ENCODE measurements at places on chromosomes 7 and 10. TPM values are rescaled to one million over a fixed set of nuclear protein-coding genes. Genes with fewer than 3 reads are reported as not detected.

The FOXI2 gene
- not detected for total RNA-seq

- no peaks in the 10 kb centered on the region for H3K27me3 ChIP-seq
- no peaks in the 10 kb centered on the region for H3K4me1 ChIP-seq
- H3K36me3 ChIP-seq, result no peaks in the 10 kb centered on the region
- no peak overlapping the region for H3K27ac ChIP-seq
- peak; percentile 69 for DNase-seq
- no peak overlapping the region for H3K4me3 ChIP-seq
Measured at GRCh38 chr7:76262683-76263402, 39.6 kb upstream of the HSPB1 start.

DNA sequence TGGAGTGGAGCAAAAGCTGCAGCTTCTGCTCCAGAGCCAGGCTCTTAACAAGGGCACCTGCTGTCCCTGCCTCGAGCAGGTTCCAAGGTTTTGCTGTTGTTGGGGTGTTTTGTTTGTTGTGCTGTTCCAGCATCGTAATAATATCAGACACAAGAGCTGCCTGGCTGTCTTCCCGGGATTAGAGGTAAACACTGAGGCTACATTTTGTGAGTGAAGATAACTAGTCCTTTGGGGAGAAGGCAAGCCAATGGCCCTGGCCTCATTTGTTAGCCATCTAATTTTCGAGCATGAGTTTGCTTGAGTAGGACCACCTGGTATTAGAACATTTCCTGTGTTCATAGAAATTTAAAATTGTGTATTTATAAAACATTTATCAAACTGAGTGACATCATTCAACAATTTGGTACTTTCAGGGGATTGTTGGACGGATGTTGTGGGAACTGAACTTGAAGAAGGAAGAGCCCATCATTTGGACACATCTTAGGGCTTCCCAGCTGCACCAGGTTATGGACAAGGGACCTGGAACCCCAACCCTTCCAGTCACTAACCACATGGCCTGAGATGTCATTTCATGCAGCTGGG lies 555.0 kb downstream of the TNS3 start:
- H3K27ac ChIP-seq, result no peak overlapping the region
- no peak for DNase-seq
- no peaks in the 10 kb centered on the region for H3K27me3 ChIP-seq
- no peaks in the 10 kb centered on the region for H3K4me1 ChIP-seq

DNA sequence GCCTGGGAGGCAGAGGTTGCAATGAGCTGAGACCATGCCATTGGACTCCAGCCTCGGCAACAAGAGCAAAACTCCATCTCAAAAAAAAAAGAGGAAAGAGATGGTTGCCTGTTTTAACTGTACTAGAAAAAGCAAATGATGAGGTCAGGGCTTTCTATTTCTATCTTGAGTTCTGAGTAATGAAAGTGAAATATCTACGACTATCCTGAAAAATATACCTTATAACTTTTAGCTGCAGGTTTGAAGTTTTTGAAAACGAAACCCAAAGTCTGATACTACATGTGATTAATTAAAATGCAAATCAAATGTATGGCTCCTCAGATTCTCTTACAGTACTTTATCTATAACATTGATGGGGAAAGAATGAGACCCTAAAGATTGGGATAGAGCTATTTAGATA lies 636.2 kb upstream of the LRRN3 start:
- no peak overlapping the region for H3K27ac ChIP-seq
- no peaks in the 10 kb centered on the region for H3K36me3 ChIP-seq
- DNase-seq, result no peak
- no peaks in the 10 kb centered on the region for H3K27me3 ChIP-seq

DNA sequence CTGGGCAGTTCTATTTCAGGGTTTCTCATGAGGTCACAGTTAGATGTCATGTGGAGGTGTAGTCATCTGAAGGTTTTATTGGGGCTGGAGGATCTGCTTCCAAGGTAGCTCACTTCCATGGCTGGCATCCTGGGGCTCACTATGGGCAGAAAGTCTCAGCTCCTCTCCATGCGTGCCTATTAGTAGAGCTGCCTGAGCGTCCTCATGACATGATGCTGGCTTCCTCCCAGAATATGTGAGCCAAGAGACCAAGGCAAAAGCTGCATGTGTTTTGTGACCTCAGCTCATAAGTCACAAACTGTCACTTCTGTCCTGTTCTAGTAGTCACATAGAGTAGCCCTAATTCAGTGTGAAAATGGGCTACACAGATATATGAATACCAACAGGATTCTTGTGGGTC lies 524.4 kb downstream of the SUGCT start:
- no peak overlapping the region for H3K27ac ChIP-seq
- H3K4me1 ChIP-seq, result no peaks in the 10 kb centered on the region

DNA sequence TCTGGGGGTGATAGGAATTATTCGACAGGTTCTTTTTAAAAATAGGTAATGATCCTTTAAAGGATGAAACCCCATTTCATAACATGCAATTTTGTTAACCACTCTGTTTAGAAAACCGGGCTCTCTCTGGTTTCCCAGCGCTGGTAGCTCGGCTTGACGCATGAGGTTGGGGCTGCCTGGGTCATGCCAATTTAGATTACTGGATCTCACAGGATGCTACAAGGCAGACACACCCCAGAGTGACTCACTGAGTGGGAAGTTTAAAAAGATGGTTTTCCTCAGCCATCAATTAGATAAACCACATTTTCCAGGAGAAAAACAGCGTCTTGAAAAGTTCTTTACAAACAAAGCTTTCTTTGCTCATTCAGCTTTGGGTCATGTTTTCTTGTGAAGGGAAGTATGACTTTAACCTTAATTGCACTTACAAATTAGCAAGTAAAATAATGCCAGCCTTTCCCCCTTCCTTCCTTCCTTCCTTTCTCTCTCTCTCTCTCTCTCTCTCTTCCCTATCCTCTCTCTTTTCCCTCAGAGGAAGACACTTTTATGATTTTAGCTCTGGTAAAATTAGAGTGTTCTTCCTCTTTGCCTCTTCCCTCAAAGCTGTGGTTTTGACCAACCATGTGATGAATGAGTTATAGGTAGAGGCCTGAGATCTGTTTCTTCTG lies 99.8 kb downstream of the EPDR1 start:
- H3K27ac ChIP-seq, result no peak overlapping the region
- H3K36me3 ChIP-seq, result no peaks in the 10 kb centered on the region
- peaks cover 3% of the 10 kb centered on the region for H3K27me3 ChIP-seq
- peaks cover 16% of the 10 kb centered on the region for H3K4me1 ChIP-seq
- DNase-seq, result no peak

- H3K4me3 ChIP-seq, result no peak overlapping the region
- no peaks in the 10 kb centered on the region for H3K36me3 ChIP-seq
- no peak for DNase-seq
- H3K4me1 ChIP-seq, result no peaks in the 10 kb centered on the region
Measured at GRCh38 chr7:47882635-47883034, 65.6 kb downstream of the PKD1L1 start.

DNA sequence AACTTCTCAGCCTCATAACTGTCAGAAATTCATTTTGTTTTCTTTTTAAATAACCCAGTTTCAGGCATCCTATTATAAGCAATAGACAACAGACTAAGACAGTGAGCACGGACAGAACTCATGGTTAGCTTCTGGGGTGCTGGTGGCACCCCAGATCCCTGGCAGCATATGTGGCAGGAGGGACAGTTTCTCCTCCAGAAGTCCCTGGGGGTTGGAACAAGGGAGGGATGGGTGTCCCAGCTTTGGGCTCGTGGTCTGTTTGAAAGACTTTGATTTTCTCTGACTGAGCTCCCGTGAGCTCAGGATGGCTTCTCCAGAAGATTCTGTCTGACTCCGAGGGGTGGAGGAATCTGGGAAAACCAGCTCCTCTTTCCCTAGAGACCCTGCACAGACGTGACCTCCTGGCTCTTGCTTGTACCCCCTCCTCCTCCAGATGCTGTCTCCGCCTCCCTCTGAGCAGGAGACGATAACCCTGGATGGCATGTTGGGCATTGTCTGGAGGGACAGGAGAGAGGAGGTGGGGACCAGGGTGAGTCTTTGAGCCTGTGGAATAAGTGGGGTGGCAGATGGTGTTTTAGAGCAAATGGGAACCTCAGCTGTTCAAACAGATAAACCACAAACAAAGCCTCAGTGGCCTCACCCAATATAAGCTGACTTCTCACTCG lies 421.1 kb downstream of the GLRX3 start:
- DNase-seq, result no peak
- H3K4me3 ChIP-seq, result no peak overlapping the region
- no peaks in the 10 kb centered on the region for H3K4me1 ChIP-seq
- peaks cover 12% of the 10 kb centered on the region for H3K27me3 ChIP-seq
- peaks cover 24% of the 10 kb centered on the region for H3K36me3 ChIP-seq

DNA sequence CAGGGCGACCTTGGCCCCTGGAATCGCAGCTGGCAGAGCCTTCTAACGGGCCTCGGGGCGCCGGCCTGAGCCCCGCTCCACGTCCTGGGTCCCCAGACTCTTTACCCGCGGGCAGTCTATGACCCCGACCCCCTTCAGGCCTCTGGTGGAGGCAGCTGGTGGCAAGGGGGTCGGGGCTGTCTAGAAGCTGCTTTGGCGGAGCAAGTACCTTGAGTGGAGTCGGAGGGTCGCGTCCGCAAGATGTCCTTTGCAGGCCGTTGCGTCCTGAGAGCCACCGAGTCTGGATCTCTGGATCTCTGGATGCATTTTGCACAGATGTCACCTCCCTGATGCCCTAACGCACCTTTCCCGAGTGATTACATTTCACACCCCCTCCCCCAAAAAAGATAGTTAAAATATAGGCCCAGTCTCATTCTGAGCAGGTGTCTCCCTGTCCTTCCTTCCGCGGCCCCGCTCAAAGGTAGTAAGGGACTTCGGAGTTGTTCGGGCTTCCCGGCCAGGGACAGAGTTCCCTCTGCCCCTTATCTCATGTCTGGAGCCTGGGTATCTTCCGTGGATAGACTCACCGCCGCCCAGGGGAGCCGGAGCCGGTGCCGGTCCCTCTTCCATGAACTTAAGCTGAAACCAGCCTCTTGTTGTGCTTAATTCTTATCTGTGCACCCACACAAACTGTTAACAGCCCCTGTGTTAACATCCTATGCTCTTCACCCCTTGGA lies 457 bp downstream of the ACADSB start:
- peaks cover 8% of the 10 kb centered on the region for H3K27me3 ChIP-seq
- peak overlapping the region; percentile 100 for H3K4me3 ChIP-seq
- H3K36me3 ChIP-seq, result peaks cover 12% of the 10 kb centered on the region
- DNase-seq, result peak; percentile 27

DNA sequence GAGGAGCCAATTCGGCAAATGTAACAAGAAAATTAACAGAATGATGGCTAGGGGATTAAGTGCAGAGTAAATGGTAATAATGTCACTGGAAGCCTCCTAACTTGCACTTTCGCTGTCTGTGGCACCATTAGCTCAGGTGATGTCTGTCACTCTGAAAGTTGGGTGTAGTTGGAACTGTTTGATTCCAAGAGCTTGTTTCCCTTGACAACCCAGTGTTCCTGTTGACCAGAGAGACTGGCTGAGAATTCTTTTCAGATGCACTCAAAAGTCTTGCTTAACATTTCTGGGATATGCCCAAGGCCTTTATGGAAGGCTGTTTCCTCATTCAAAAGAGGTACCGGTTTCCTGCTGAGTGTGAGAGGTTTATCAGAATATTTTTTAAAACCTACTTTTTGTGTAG lies 49.6 kb downstream of the PLPP4 start:
- no peak overlapping the region for H3K27ac ChIP-seq
- no peaks in the 10 kb centered on the region for H3K4me1 ChIP-seq
- H3K4me3 ChIP-seq, result no peak overlapping the region
- no peaks in the 10 kb centered on the region for H3K36me3 ChIP-seq
- DNase-seq, result no peak
- no peaks in the 10 kb centered on the region for H3K27me3 ChIP-seq

The PPP1R17 gene
- total RNA-seq, result 0.36 TPM

DNA sequence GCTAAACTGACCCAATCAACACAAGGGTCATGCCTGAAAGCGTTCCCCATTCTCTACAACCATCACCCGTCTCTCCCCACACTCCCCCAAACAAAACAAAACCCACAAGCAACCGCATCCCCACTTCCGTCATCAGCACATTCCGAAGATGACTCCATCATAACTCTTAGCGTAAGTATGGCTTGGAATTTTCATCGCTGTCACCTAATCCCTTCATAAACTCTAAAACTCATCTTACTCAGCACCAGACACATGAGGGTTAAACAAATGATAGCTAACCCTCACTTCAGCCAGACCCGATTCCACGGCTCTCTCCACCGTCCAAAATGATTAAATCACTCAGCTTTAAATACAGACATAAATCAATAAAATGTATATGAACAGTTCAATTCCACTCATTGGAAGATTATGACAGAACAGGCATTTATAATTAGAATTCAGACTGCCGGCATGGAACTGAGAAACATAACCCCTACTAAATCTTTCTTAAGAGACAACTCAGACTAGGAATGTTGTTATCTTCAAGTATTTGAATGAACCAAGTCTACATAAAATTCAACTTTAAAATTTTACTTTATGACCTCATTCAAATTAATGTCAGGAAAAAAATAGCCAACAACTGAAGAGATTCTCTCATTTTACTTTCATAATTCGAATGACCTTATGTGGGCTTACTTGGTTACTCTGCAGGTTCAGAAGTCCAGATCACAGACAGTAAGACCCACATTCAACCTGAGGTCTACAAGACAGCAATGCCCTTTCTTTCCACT lies 215.9 kb downstream of the PARD3 start:
- no peaks in the 10 kb centered on the region for H3K36me3 ChIP-seq
- no peaks in the 10 kb centered on the region for H3K4me1 ChIP-seq
- no peak overlapping the region for H3K27ac ChIP-seq

- no peak overlapping the region for H3K27ac ChIP-seq
- no peaks in the 10 kb centered on the region for H3K36me3 ChIP-seq
- H3K4me1 ChIP-seq, result peaks cover 36% of the 10 kb centered on the region
- DNase-seq, result no peak
- H3K27me3 ChIP-seq, result no peaks in the 10 kb centered on the region
Measured at GRCh38 chr10:101903827-101904550, 60.4 kb upstream of the KCNIP2 start.

The FAM20C gene
- 3.1 TPM for total RNA-seq

The TMEM236 gene
- total RNA-seq, result 0.05 TPM

GRCh38 chr10:77821551-77821950 lies 105.0 kb downstream of the DLG5 start:
- H3K27ac ChIP-seq, result no peak overlapping the region
- no peaks in the 10 kb centered on the region for H3K4me1 ChIP-seq
- peaks cover 32% of the 10 kb centered on the region for H3K36me3 ChIP-seq
- DNase-seq, result no peak
- H3K27me3 ChIP-seq, result no peaks in the 10 kb centered on the region

- peaks cover 4% of the 10 kb centered on the region for H3K4me1 ChIP-seq
- no peak overlapping the region for H3K4me3 ChIP-seq
- no peak for DNase-seq
- no peaks in the 10 kb centered on the region for H3K36me3 ChIP-seq
- no peaks in the 10 kb centered on the region for H3K27me3 ChIP-seq
Measured at GRCh38 chr7:35718047-35718446, 23.1 kb upstream of the HERPUD2 start.

DNA sequence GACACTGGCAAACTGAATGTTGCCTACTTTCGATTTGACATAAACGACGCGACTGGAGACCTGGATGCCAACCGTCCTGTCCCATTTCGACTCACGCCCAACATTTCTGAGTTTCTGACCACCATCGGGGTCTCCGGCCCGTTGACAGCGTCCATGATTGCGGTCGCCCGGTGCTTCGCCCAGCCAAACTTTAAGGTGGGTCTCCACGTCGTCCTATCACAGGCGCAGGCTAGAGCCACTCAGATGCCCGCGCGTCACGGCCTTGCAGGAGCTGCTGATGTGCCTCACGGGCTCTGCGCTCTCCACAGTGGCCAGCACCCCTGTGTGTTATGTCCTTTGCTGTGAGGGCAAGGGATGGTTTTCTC lies 132.6 kb downstream of the SMURF1 start:
- H3K27me3 ChIP-seq, result peaks cover 14% of the 10 kb centered on the region
- H3K4me3 ChIP-seq, result peak overlapping the region; percentile 51
- H3K4me1 ChIP-seq, result no peaks in the 10 kb centered on the region

The CHST3 gene
- 3.8 TPM for total RNA-seq

GRCh38 chr10:70513848-70514309 lies 35.3 kb downstream of the PALD1 start:
- DNase-seq, result no peak
- H3K4me3 ChIP-seq, result no peak overlapping the region
- H3K27me3 ChIP-seq, result peaks cover 18% of the 10 kb centered on the region
- H3K4me1 ChIP-seq, result peaks cover 56% of the 10 kb centered on the region
- H3K36me3 ChIP-seq, result peaks cover 33% of the 10 kb centered on the region
